ENCODE measurements at places on chromosomes 1 and 21. TPM values are rescaled to one million over a fixed set of nuclear protein-coding genes. Genes with fewer than 3 reads are reported as not detected.

GRCh38 chr1:30272277-30273020 is 450.9 kb downstream of the MATN1 start:
- H3K36me3 ChIP-seq, result no peaks in the 10 kb centered on the region
- no peak overlapping the region for H3K4me3 ChIP-seq
- DNase-seq, result peak; percentile 68
- H3K27me3 ChIP-seq, result peaks cover 6% of the 10 kb centered on the region
- no peaks in the 10 kb centered on the region for H3K4me1 ChIP-seq
- H3K27ac ChIP-seq, result no peak overlapping the region

GRCh38 chr1:66764994-66765578 is 12.8 kb downstream of the DYNLT5 start:
- no peak for DNase-seq
- no peaks in the 10 kb centered on the region for H3K36me3 ChIP-seq
- no peaks in the 10 kb centered on the region for H3K27me3 ChIP-seq

DNA sequence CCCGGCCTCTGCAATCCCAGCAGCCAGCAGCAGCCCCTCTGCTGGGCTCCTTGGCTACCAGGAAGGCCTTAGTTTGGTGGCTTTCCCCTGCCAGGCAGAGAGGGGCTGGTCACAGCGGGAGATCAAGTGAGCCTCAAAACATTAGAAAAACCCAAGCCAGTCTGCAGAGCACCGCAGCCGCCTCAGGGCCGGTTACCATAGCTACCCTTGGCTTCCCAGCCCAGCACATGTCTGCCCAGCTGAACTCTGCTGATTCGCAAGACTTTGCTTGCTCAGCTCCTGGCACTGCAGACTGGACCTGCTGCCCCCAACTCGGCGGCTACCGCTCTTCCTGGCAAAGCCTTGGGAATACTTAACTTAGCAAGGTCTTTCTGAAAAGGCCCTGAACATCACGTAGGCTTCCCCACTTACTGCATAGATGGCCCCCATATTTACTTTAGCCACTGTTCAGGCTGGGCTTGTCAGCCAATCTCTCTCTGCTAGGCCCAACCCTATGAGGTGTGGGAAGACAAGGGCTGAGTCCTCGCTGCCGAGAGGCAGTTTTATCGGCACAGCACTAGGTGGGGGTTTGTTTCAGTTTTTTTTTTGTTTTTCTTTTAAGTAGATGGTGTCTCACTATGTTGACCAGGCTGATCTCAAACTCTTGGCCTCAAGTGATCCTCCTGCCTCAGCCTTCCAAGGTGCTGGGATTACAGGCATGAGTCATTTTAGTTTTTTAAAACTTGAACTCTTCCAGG is 28.6 kb upstream of the PLEKHG5 start:
- peak; percentile 93 for DNase-seq
- H3K4me3 ChIP-seq, result peak overlapping the region; percentile 42
- peaks cover 54% of the 10 kb centered on the region for H3K4me1 ChIP-seq
- H3K27me3 ChIP-seq, result no peaks in the 10 kb centered on the region
- no peaks in the 10 kb centered on the region for H3K36me3 ChIP-seq

- no peak for DNase-seq
- no peaks in the 10 kb centered on the region for H3K27me3 ChIP-seq
- H3K4me3 ChIP-seq, result no peak overlapping the region
- H3K4me1 ChIP-seq, result peaks cover 12% of the 10 kb centered on the region
- peaks cover 3% of the 10 kb centered on the region for H3K36me3 ChIP-seq
- no peak overlapping the region for H3K27ac ChIP-seq
These were observed 5.4 kb upstream of the TOE1 start for GRCh38 chr1:45334308-45335245.

- peaks cover 2% of the 10 kb centered on the region for H3K36me3 ChIP-seq
- no peak for DNase-seq
- H3K27ac ChIP-seq, result peak overlapping the region; percentile 88
- H3K27me3 ChIP-seq, result no peaks in the 10 kb centered on the region
These were observed 3.0 kb downstream of the OLFML3 start for GRCh38 chr1:113981962-113982931.

GRCh38 chr21:26377111-26377694 is 195.9 kb downstream of the CYYR1 start:
- no peaks in the 10 kb centered on the region for H3K27me3 ChIP-seq

DNA sequence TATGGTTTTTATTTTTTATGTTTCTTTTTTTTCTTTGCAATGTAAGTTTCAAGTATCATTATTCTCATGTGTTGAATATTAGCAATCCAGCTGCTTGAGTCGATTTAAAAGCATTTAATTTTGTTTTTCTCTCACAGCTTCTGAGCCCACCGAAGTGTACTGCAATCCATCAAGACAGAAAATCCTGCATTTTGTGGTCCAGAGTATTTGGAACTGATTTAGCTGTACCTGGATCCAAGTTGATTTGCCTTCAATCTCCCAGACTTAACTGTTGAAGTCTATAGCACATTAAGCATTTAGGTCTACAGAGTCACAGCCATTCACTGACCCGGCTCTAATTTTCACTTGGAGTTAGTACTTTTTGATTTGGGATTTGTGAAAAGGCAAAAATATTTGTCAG is 622.9 kb upstream of the ADAMTS5 start:
- H3K27me3 ChIP-seq, result no peaks in the 10 kb centered on the region
- H3K36me3 ChIP-seq, result no peaks in the 10 kb centered on the region
- H3K4me3 ChIP-seq, result no peak overlapping the region
- no peak for DNase-seq
- peaks cover 25% of the 10 kb centered on the region for H3K4me1 ChIP-seq

- H3K36me3 ChIP-seq, result no peaks in the 10 kb centered on the region
- H3K4me3 ChIP-seq, result no peak overlapping the region
- H3K27ac ChIP-seq, result no peak overlapping the region
- H3K4me1 ChIP-seq, result no peaks in the 10 kb centered on the region
- peaks cover 12% of the 10 kb centered on the region for H3K27me3 ChIP-seq
These were observed 23.4 kb upstream of the PDE9A start for GRCh38 chr21:42629933-42630589.

DNA sequence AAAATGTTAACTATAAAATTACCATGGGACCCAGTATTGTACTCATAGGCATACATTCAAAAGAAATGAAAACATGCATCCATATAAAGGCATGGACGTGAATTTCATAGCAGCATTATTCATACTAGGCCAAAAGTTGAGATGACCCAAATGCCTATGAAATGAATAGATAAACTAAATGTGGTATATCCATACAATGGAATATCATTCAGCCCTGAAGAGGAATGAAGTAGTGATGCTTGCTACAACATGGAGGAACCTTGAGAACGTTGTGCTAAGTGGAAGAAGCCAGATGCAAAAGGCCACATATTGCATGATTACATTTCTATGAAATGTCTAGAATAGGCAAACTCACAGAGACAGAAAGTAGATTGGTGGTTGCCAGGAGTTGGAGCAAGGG is 127.1 kb upstream of the IPO9 start:
- no peak overlapping the region for H3K4me3 ChIP-seq
- H3K4me1 ChIP-seq, result peaks cover 38% of the 10 kb centered on the region
- no peak for DNase-seq
- peaks cover 2% of the 10 kb centered on the region for H3K36me3 ChIP-seq

GRCh38 chr1:44808063-44808937 is at the start of gene BTBD19:
Gene BTBD19, plus strand, starts transcription at chr1:44808523. Its CDS starts 298 bp downstream, at chr1:44808821.
- H3K36me3 ChIP-seq, result peaks cover 10% of the 10 kb centered on the region
- peaks cover 70% of the 10 kb centered on the region for H3K4me1 ChIP-seq
- peak within 1 kb of the TSS; percentile 71 for H3K4me3 ChIP-seq
- DNase-seq, result peak; percentile 97

DNA sequence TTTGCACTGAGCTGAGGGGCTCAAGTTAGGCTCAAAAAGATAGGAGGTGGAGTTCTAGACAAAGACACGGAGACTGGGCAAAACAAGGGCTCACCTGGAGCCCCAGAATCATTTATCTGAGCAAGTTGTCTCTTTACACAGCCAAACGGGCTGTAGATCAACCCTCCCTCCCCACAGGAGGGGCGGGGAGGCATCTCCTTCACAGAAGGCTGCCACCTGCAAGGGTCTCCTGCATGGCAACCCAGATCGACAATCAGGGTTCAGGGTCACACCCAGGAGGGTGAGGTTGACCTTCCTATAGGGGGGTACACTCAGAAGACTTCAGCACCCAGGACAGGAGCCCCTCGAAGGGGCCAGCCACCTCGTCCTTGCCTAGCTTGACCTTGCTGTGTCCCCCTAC is 84.0 kb downstream of the CD247 start:
- no peak overlapping the region for H3K27ac ChIP-seq
- peaks cover 18% of the 10 kb centered on the region for H3K27me3 ChIP-seq
- no peaks in the 10 kb centered on the region for H3K36me3 ChIP-seq
- DNase-seq, result no peak
- H3K4me3 ChIP-seq, result no peak overlapping the region

- peak; percentile 87 for DNase-seq
- peaks cover 60% of the 10 kb centered on the region for H3K4me1 ChIP-seq
- peak overlapping the region; percentile 92 for H3K27ac ChIP-seq
- H3K27me3 ChIP-seq, result no peaks in the 10 kb centered on the region
- H3K36me3 ChIP-seq, result no peaks in the 10 kb centered on the region
- H3K4me3 ChIP-seq, result peak overlapping the region; percentile 78
These were observed 31.3 kb upstream of the JUN start for GRCh38 chr1:58815069-58815685.

- peaks cover 4% of the 10 kb centered on the region for H3K36me3 ChIP-seq
- H3K27me3 ChIP-seq, result no peaks in the 10 kb centered on the region
- peaks cover 29% of the 10 kb centered on the region for H3K4me1 ChIP-seq
- no peak for DNase-seq
These were observed 2.0 kb upstream of the HNRNPU start for GRCh38 chr1:244866355-244866754.

GRCh38 chr1:43298055-43298454 is 2.7 kb upstream of the TIE1 start:
- no peak overlapping the region for H3K4me3 ChIP-seq
- no peak overlapping the region for H3K27ac ChIP-seq
- H3K4me1 ChIP-seq, result peaks cover 33% of the 10 kb centered on the region

- H3K4me1 ChIP-seq, result peaks cover 5% of the 10 kb centered on the region
- no peaks in the 10 kb centered on the region for H3K36me3 ChIP-seq
- no peak for DNase-seq
- peaks cover 4% of the 10 kb centered on the region for H3K27me3 ChIP-seq
These were observed 89.8 kb downstream of the LRRC53 start for GRCh38 chr1:74422421-74423292.

- H3K27me3 ChIP-seq, result no peaks in the 10 kb centered on the region
- H3K36me3 ChIP-seq, result peaks cover 3% of the 10 kb centered on the region
- H3K27ac ChIP-seq, result peak overlapping the region; percentile 80
- peaks cover 36% of the 10 kb centered on the region for H3K4me1 ChIP-seq
These were observed 57.0 kb downstream of the YARS1 start for GRCh38 chr1:32759997-32760623.

SLAMF9 gene
- total RNA-seq, result not detected

EVA1C gene
- total RNA-seq, result 3.0 TPM

AGO3 gene
- 32.4 TPM for total RNA-seq

HSD11B1 gene
- total RNA-seq, result not detected

BTBD8 gene
- total RNA-seq, result 1.9 TPM

LCE1A gene
- not detected for total RNA-seq

B3GALT2 gene
- total RNA-seq, result 32.1 TPM

KCNE2 gene
- not detected for total RNA-seq

EPHA8 gene
- 0.51 TPM for total RNA-seq
